ENCODE measurements at places on chromosomes 11 and 22.

- DNase-seq, result no peak
These were observed at the start of gene FAM83F for GRCh38 chr22:39994566-39995392. Gene FAM83F (plus strand): TSS chr22:39994954. CDS start chr22:39995043, 89 bp downstream.

- DNase-seq, result no peak
These were observed 14.3 kb downstream of the ADORA2A start for GRCh38 chr22:24441406-24442351.

- DNase-seq, result no peak
These were observed 28.9 kb upstream of the SHISAL1 start for GRCh38 chr22:44341431-44342346.

DNA sequence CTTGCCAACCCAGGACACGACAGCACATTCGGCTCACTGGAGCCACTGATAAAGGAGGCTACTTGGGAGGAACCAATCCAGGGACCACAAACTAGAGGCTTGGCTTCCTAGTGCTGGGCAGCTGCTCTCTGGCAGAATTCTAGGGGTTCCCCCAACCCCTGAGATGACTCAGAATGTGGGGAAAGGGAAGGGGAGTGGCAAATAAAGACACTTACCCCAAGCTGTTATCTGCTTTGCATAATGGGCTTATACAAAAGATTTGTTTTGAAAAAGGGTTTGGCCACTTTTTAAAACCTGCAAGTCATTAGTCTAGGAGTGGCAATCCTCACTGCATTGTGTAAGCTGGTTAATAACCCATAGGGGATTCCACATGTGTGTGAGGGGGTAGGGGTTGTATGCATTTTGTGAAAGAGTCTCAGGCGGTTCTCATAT is 64.1 kb upstream of the LMO1 start:
- no peak for DNase-seq

- no peak for DNase-seq
These were observed 8.2 kb downstream of the TMPRSS5 start for GRCh38 chr11:113697756-113698407.

- no peak for DNase-seq
These were observed at the start of gene ZNF280A for GRCh38 chr22:22520020-22520656. Gene ZNF280A (minus strand): TSS chr22:22520270. CDS start chr22:22515630, 4,640 bp downstream.

DNA sequence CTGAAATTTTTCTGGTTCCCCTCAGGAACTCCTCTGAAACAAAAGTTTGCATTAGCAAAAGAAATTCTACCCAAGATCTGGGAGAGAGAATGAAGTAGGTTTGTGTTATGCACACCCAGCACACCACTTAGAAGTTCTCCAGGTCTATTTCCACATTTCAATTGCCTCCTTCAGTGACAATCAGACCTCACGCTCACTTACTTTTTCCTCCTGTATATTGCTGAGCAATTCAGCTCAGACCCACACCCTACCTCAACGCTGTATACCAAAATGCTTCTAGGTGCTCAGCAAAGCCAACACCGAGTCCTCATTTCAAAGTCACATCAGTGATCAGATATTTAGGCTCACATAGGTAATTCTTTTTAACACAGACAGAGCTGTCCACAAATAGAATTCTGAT is 19.2 kb downstream of the MRGPRX3 start:
- no peak for DNase-seq

GRCh38 chr22:42289671-42290541 is 19.5 kb upstream of the TCF20 start:
- DNase-seq, result no peak

GRCh38 chr11:130651066-130651855 is 202.8 kb downstream of the ADAMTS15 start:
- DNase-seq, result no peak

GRCh38 chr22:30344447-30345200 is 12.1 kb downstream of the SF3A1 start:
- no peak for DNase-seq

DNA sequence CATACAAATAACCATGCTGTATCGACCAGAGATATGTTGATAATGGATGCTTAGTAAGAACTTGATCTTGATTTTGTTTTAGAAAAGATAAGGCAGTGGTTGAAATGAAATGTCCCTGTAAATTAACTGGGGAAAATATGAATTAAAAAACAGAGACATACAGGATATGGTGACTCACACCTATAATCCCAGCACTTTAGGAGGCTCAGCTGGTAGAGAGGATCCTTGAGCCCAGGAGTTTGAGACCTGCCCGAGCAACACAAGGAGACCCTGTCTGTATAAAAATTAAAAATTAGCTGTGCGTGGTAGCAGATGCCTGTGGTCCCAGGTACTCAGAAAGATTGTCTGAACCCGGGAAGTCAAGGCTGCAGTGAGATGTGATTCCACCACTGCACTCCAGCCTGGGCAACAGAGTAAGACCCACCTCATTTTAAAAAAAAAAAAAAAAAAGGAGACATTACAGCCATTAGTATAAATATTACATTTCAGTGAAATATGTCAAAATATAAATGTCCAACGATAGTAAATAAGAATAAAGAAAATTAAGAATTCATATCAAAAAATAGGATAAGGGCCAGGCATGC is 4.6 kb downstream of the PICALM start:
- no peak for DNase-seq

DNA sequence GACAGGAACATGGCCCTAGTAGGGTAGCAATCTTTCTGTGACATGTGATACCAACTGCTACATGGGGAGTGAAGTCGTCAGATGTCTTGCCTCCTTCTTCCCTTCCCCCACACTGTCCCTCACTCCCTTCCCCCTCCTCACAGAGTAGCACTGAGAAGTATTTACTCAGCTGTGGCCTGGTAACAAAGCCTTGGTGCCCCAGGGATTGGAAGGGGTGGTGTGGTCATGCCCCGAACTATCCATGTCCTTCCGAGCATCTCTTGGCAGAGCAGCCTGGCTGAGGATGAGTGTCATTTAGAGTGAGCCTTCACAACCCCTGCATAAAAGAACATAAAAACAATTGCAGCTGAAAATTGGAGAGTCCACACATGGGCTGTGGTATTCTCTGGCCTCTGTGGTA is 46.1 kb downstream of the ARFGAP2 start:
- no peak for DNase-seq

DNA sequence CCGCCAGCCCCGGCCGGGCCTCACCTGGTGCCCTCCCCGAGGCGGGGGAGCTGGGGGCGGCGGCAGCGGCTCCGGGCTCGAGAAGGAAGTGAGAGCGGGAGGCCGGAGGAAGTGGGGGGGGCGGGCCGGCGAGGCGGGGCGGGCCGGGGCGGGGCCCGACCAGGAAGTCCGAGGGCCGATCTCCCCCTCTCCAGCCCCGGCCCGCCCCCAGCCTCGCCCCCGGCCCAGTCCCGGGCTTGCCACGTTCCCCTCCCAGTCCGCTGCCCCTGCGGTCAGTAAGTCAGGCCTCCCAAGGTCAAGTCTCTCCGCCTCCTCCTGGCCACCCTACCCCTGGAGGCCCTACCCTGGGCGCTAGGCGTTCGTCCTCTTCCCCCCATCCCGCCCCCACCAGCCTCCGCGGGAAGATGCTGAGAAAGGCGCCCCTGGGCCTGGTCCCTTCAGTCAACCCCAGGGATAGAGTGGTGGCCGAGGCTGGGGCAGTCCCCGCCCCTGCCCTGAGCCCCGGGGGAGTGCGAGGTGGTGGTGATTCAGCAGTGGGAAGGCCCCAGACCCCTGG is at the start of gene RHOG:
Gene RHOG (minus strand): TSS at position 90 of the 556 bp plus-strand sequence. CDS start 12,821 bp downstream, outside the sequence.
- peak; percentile 44 for DNase-seq

DNA sequence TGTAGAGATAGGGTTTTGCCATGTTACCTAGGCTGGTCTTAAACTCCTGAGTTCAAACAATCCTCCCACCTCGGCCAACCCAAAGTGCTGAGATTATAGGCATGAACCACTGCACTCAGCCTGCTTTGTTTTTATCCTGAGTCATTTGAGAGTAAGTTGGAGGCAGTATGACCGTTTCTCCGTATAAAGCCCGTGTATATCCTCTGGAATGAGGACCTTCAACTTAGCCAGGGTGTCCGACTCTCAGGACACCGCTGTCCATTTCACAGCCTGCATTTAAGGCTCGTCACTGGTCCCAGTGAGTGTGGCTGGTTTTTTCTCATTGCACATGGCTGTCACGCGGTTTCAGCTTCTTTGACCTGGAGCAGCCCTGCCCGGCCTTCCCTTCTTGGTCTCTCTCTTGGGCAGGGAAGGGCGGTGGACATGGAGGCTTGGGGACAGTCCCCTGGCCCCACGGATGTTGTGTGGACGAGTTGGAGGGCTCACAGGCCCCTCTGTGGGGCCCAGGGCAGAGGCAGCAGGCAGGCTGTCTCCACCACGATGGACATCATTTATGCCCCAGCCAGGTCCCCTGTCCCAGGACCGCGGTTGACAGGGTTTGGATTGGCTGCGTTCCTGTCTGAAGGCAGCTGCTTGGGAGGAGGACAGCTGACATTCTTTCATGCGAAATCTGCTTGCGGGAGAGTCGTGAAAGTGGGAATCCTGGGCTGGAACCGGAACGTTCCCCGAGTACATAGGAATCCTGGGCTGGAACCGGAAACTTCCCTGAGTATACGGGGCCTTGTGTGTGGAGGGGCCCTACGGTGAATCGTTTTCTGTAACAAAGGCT is 93.3 kb downstream of the KCNQ1 start:
- DNase-seq, result no peak

- no peak for DNase-seq
These were observed 32.0 kb upstream of the TH start for GRCh38 chr11:2203440-2204259.

GRCh38 chr11:112805658-112806057 is 155.6 kb upstream of the NCAM1 start:
- DNase-seq, result no peak

DNA sequence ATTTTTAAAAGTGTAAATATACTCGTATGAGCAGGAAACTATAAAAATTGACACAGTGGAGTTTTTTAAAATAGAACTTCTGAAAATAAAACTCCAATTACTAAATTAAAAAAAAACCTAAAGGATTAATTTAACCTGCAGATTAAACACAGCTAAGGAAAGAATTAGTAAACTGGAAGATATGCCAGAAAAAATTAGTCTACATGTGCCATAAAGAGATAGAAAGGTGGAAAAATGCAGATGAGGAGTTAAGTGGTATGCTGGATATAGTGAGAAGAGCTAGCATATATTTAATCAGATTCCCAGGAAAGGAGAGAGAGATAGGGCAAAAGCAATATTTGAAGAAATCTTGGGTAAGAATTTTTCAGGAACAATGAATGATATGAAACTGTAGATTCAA is 315.8 kb upstream of the CADM1 start:
- DNase-seq, result no peak

GRCh38 chr11:2555336-2555735 is 110.5 kb downstream of the KCNQ1 start:
- no peak for DNase-seq

DNA sequence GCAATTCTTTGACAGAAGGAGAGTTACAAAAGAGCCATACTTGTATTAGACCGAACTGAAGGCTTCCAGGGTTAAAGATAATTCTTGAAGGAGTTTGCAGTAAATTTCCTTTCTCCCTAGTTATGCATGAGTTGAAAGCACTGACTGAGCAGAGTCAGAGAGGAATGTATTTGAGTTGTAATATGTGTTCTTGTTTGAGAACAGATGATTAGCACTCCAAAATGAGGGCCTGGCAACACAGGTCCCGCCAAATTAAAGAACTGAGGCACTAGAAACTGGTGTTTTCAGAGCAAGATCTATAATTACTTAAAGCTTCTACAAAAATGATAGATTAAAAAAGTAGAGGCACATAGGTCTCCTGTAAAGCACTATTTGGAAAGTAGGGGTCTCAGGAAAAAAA is 970.4 kb downstream of the OPCML start:
- DNase-seq, result no peak

GRCh38 chr11:34830035-34830434 is 86.1 kb downstream of the APIP start:
- DNase-seq, result no peak

- no peak for DNase-seq
These were observed 59.7 kb upstream of the GDPD4 start for GRCh38 chr11:77361184-77361583.

DNA sequence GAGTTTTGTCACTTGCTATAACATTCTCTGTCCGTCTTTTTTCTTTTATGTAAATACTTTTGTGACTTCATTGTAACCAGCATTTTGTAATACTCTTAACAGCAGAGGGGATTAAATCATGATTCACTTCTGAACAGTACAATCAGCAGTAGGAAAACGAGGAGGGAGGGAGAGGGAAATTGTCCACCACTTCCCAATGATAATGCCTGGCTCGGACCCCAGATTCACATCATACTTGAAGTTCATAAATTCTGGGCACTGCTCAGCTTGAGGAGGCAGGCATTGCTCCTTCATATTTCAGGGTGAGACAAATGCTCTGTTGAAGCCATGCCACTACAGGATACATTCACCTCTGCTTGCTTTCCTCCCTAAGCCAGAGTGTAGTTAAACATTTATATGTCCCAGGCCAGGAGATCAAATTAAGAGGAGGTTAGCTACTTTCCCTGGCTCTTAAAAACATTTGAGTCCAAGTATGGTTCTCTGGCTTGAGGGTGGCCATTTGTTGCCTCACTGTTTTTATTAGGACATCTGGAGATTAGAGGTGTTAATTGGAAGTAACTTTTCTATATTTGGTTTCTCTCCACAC is 129.0 kb upstream of the LDLRAD3 start:
- no peak for DNase-seq

DNA sequence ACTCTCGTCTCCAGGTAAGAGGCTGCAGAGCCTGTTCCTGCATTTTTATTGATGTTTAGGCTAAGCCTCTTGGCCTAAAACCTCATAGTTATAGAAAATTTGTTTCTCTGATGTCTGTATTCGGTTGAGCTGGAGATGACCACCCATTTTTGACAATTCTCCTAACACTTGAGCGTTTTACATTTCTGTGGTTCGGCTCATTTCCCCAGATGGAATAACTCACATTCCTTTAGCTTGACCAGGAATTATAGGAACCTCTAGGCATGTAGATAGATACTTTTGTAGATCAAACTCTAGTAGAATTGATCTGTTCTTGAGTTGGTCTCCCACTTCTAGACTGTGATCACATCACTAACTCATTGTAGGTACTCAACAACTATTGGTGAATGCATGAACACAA is 172.6 kb upstream of the CADM1 start:
- no peak for DNase-seq

- DNase-seq, result no peak
These were observed 44.1 kb downstream of the AP2A2 start for GRCh38 chr11:969651-970205.

GRCh38 chr11:22976146-22976545 is 115.9 kb upstream of the CCDC179 start:
- DNase-seq, result no peak

- no peak for DNase-seq
These were observed 170.8 kb downstream of the BUD13 start for GRCh38 chr11:116601814-116602636.

DNA sequence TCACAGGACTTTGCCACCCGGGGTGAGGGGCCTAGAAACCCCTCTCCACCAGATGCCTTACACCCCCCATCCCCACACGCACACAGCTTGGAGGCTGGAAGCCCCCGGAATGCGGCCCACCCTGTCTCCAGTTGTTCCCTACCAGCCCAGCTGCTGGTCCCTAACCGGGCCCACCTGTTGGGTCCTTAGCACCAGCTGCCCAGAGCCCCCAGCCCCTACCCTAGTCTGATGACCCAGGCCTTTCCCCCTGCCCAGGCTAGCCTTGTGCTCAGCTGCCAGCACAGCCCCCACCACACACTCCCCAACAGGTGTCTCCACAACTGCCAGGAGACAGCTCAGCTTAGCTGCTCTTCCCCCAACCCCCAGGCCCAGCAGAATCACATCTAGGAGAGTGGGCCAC is 67.1 kb downstream of the CDKN1C start:
- DNase-seq, result no peak

Measured in activated CD4-positive, CD25-positive, alpha-beta regulatory T cell treated with anti-CD3 and anti-CD28 coated beads, Interleukin-2, amount 50 U/mL, for 16 hours (primary cell).